ENCODE measurements at places on chromosomes 5 and 9.

DNA sequence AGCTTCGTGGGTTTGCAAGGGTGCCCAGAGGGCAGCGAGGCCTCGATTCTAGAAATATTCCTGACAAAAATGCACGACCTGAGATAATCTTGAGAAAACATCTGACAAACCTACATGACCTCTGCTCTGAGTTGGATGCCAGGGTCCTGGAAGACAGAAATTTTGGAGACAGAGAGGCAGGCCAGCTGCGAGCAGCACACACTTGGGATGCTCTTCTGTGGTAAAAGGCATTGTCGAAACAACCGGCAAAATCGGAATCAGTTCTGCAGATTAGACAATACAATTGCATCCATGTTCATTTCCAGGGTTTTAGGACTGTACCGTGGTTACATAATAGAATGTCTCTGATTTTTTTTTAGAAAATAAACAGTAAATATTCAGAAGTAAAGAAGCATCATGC lies 74.2 kb downstream of the GADD45G start:
- DNase-seq: no peak

DNA sequence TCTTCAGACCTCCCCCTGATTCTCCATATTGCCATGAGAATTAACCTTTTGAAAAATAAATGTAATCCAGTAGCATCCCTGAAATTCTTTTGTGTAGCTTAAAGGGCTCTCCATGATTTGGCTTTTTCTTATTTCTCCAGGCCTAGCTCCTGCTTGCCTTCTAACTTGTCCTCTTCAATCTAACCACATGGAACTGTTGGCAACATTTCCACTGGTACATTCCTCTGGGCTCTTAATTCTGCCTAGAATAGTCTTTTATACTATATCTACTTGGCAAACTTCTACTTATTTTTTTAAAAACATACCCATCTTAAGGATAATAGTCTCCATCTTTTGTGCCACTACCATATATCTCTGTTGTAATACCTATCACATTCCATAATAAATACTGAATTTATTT lies 54.1 kb downstream of the GNG10 start:
- no peak for DNase-seq

DNA sequence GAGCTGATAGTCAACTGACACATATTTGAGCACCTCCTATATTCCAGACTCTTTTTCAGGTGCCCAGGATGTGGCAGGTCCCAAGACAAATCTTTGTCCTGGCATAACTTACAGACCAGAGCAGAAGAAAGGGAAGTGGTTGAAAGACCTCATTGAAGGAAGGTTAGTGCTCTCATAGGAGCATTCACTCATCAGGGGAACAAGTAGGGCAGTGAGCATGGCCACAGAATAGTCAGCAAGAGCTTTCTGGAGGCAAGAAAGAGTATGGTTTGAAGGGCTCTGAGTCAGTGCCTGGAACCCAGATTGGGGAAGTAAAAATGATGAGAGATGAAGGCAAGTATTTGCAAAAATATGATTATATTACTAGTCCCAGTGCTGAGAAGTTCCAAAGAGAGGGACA lies 25.0 kb upstream of the ERMP1 start:
- no peak for DNase-seq

DNA sequence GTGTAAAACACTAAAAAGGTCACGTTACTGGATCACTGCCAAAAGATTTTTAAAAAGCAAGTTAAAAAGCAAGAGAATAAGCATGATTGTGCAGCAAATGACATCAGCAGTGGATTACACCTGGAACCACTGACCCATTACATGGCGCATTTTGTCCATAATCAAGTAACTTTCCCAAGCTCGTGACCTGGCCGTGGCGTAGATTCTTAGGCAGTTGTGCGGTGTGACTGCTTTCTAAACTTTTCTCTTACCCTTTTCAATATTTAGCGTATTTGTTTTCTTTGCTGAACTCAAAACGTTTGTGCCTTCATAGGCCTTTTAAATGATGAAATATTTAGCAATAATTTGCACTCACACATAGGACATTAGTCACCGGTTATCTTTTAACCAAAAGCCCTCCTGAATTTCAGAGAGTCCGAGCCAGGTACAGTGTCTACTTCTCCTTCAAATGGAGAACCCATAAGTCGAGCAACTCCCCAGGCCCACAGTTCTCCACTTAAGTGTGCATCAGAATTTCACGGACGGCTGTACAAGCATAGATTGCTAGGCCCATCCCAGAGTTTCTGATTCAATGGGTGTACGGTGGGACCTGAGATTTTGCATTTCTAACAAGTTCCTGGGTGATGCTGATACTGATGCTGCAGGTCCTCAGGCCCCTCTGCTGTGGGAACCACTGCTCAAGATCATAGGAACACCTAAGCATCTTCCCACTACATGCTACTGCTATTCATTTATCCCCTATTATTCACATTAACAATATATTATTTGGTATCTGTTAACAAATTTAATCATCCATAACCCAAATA lies 144.4 kb downstream of the GLIS3 start:
- no peak for DNase-seq

- DNase-seq: no peak
Measured at GRCh38 chr5:118857700-118858099, 130.6 kb downstream of the DTWD2 start.

GRCh38 chr5:77379558-77380061 lies 112.5 kb downstream of the WDR41 start:
- no peak for DNase-seq

- DNase-seq: no peak
Measured at GRCh38 chr9:33161011-33161588, 6.0 kb downstream of the B4GALT1 start.

DNA sequence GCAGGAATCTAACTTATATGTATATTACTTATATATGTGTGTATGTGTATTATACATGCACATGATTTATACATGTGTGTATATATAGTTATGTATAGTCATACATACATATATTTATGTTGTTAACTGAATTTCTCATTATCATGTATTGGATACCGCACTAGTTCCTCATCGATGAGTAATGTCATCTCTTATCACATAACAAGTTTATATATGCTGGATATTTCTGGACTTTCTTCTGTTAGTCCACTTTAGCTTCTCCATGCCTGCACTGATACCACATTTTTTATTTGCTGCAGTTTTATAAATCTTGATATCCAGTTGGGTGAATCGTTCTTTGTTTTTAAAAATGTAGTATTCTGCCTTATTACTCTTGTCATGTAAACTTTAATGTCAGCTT lies 50.2 kb downstream of the APC start:
- DNase-seq: no peak

- DNase-seq: no peak
Measured at GRCh38 chr9:113220467-113221002, 542 bp downstream of the FKBP15 start.

All from NT2/D1 (cell line).